ENCODE measurements at places on chromosomes 7 and 10.

DNA sequence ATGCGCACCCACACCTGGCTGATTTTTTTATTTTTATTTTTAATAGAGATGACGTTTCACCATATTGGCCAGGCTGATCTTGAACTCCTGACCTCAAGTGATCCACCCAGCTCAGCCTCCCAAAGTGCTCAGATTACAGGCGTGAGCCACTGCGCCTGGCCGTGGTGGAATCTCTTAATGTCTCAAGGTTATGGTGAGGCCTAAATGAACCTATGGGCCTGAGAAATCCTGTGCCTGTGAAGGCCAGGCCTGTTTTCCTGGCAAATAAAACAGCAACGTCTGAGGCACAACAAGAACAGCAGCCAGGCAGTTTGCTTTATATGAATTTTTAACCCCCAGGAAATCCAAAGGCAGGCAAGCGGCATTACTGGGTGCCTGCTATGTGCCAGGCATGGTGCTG lies 297.5 kb upstream of the ZMIZ1 start:
- H3K36me3 ChIP-seq, result no peaks in the 10 kb centered on the region
- peaks cover 4% of the 10 kb centered on the region for H3K4me1 ChIP-seq
- DNase-seq, result no peak
- no peaks in the 10 kb centered on the region for H3K27me3 ChIP-seq
- H3K27ac ChIP-seq, result no peak overlapping the region

GRCh38 chr10:117408436-117409384 lies 33.5 kb upstream of the PDZD8 start:
- DNase-seq, result no peak
- no peaks in the 10 kb centered on the region for H3K4me1 ChIP-seq
- H3K36me3 ChIP-seq, result no peaks in the 10 kb centered on the region
- no peak overlapping the region for H3K27ac ChIP-seq
- H3K4me3 ChIP-seq, result no peak overlapping the region

DNA sequence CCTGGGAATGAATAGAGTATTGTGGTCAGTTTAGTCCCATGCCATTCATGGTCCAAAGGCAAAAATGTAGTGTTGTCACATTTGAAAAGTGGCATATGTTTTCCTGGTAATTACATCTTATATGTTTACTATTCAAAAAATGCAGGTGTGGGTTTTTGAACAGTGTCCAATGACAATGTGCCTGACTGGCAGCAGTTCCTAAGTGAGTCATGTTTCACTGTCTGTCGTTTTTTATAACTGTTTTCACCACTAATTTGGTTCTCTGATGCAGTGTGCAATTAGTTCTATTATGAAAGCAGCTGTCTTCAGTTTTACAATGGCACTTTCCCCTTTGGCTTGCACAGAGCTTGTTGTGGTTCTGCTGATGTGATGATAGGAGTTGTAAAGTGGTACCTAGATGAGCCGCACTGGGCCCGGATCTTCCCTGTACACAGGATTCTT lies 162.3 kb downstream of the SEM1 start:
- no peak overlapping the region for H3K4me3 ChIP-seq
- DNase-seq, result no peak
- H3K4me1 ChIP-seq, result no peaks in the 10 kb centered on the region

DNA sequence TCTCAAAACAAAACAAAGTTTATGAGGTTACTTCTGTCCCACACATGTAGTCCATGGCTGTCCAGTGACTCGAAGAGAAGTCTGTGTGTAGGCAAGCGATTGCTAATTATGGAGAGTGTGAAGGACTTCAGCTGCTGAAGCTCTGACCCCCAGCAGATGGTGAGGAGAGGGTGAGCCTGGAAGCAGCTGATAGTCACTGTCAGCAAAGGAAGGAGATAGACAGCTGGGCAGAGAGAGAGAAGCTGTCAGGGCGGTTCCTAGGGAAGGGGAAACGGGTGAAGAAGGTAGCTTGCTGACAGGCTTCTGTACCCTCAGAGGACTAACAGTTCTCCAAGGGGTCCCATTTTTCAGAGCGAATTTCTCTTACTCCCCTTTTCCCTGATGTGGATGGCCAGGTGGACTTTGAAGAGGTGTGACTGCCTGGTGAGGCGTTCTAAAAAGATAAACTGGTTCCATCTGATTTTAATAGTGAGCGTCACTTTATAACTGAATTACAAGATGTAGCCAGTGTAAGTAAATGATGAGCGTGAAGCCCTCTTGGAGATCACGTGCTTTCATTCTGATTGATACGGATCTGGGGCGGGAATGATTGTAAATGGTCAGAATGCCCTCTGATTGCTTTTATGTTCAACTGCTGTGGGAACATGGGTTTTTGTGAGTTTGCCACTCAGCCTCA lies 12.1 kb downstream of the ZSCAN21 start:
- DNase-seq, result no peak
- no peaks in the 10 kb centered on the region for H3K4me1 ChIP-seq
- no peaks in the 10 kb centered on the region for H3K27me3 ChIP-seq
- H3K36me3 ChIP-seq, result peaks cover 6% of the 10 kb centered on the region
- H3K4me3 ChIP-seq, result no peak overlapping the region

DNA sequence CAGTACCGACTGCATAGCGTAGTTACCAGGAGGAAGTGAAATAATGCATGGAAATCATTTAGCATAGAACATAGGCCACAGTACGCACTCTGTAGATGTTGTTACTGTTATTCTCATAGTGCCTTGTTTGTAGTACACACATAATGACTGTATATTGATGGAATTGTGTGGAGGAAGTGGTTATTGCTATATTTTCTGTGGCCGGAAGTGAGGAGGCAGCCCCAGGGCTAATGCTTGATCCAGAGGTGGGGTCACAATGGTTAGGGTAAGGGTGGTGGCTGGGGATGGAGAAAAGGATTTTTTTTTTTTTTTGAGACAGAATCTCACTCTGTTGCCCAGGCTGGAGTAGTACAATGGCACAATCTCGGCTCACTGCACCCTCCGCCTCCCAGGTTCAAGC lies 4.5 kb upstream of the MGAM start:
- H3K27ac ChIP-seq, result no peak overlapping the region
- no peaks in the 10 kb centered on the region for H3K36me3 ChIP-seq
- DNase-seq, result no peak
- H3K27me3 ChIP-seq, result no peaks in the 10 kb centered on the region
- no peaks in the 10 kb centered on the region for H3K4me1 ChIP-seq

DNA sequence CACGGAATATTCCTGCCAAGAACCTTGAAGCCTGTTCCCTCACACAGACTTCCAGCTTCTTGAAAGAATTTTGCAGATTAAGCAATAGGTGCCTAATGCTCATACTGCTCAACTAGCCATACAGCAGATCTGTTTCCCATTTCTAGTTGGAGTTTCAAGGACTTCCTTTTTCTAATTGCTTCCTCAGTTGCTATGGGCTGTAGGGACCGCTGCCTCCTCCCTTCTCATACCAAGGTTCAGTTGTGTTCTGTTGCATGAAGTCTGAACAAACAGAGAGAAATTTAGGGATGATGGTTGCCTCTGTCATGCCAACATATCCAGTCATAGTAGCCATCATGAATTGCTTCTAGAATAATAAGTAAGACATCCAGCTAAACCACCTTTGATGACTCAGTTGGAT lies 6.8 kb downstream of the ITGA8 start:
- no peaks in the 10 kb centered on the region for H3K36me3 ChIP-seq
- no peak overlapping the region for H3K4me3 ChIP-seq
- no peaks in the 10 kb centered on the region for H3K4me1 ChIP-seq

DNA sequence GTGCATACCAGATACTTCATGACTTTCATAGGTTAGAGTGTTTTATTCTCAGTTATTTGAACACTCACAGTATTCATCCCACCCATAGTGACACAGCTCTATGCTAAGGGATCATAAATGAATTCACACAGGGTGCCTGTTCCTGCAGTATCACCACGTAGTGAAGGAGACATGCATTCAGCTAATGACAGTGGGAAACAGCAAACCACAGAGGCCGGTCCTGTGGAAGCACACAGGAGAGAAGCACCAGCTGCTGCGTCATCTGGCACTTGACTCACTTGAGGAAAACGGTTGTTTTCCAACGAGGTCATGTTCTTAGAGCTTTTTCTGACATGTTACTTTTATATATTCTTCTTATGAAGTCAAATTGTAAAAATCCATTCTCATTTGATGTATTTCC lies 73.0 kb downstream of the UBE3C start:
- no peak overlapping the region for H3K4me3 ChIP-seq
- no peak for DNase-seq
- H3K36me3 ChIP-seq, result peaks cover 78% of the 10 kb centered on the region
- H3K4me1 ChIP-seq, result no peaks in the 10 kb centered on the region
- no peak overlapping the region for H3K27ac ChIP-seq
- H3K27me3 ChIP-seq, result no peaks in the 10 kb centered on the region

DNA sequence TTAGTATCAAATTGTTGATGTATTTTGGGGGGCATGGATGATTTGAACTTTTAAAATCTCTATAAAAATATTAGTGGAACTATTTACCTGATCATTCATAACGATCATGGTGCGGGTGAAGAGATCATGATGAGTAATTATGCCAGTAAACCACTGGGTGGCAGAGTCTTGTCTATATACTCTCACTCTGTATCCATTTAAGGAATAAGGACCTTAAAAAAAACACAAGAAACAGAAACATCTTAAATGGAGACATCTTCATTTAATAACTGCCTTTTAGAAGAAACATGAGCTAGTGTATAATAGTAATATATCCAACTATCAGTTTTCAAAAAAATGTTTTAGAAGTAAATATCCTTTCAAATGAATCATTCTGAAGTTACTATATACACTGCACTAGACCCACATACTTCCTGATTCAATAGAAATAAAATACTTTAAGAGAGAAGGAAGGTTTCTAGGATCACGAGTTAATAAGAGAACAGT lies 84.0 kb downstream of the NRBF2 start:
- DNase-seq, result no peak
- peaks cover 16% of the 10 kb centered on the region for H3K36me3 ChIP-seq
- H3K27me3 ChIP-seq, result no peaks in the 10 kb centered on the region

GRCh38 chr10:12503311-12503710 lies 154.0 kb downstream of the CAMK1D start:
- H3K27me3 ChIP-seq, result no peaks in the 10 kb centered on the region
- no peaks in the 10 kb centered on the region for H3K36me3 ChIP-seq
- no peak overlapping the region for H3K27ac ChIP-seq
- H3K4me3 ChIP-seq, result no peak overlapping the region
- H3K4me1 ChIP-seq, result no peaks in the 10 kb centered on the region
- no peak for DNase-seq
